ENCODE measurements at places on chromosomes 5 and 9.
A peak's percentile ranks its signal among the peaks of the same experiment; 100 is the strongest.

DNA sequence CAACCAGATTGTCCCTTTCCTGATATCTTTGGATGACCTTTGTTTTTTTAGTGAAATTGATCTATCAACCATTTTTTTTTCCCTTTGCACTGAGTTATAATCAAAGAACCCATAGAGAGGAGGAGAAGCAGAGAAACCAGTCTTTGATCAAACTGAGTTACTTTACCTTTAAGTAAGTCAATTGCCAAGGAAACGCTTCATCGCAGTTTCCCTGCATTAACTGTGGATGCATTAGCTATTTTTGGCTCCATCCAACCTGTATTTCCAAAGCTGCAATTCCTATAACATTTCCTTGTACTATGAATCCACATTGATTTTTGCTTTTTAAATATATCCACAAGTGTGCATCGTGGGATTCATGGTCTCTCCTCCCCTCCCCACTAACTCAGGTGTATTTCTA, 268.1 kb downstream of the NTRK2 start:
- no peak for DNase-seq

DNA sequence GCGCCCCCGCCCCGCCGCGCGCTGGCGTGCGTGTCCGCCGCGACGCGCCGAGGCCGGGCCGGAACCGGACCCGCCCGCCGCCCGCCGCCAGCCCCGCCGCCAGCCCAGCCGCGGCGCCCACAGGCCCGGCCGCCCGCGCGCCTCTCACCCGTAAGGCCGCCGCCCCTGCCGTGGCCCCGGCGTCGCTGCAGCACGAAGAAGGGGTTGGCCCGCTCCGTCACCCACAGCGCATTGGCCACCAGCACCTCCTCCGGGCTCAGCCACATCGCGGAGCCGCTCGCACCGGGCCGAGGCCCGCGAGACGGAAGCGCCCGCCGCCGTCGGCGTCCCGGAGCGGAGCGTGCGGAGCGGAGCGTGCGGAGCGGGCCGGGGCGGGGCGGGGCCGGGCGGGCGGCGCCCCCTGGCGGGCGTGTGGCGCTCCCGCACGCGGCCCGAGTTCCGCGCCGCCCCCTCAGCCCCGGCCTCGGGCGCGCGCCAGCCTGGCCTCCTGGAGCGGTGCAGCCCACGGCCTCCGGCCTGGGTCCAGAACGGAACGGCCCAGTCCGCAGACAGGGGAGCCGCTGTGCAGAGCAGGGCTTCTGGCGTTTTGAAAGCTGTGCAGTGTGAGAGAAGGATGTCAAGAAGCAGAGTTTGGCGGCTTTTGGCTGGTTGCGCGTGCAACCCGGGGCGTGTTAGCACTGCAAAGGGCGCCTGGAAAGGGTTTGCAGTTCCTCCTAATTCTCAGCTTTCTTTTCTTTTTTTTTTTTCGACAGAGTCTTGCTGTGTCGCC, at the start of gene TBC1D9B:
Gene TBC1D9B (minus strand): TSS at position 342 of the 769 bp plus-strand sequence. CDS start 76 bp downstream, at position 266.
- peak; percentile 12 for DNase-seq

DNA sequence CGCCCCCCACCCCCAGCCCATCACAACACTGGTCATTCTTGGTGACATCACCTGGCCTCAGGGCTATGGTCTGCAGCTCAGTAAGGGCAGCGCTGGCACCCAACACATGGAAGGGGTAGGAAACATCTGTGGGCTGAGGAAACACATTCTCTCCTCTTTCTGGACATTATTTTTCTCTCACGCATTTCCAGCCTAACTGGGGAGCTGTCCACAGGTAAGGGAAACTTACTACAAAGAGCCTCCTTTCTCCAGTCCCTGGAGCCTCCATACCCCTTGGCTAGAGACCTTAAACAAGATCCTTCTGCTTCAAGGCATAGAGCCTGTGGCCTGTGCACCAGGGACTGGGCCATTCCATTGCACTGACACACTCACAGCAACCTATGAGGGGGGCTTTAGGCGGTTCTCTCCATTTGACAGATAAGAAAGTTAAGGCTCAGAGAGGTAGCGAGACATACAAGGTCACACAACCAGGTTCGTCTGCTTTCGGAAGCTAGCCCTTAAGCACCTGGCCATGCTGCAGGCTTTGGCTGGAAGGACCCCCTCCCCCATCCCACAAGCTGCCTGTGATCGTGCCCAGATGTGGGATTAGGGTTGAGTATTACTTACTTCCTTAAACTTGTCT, 40.7 kb downstream of the CXXC5 start:
- no peak for DNase-seq

DNA sequence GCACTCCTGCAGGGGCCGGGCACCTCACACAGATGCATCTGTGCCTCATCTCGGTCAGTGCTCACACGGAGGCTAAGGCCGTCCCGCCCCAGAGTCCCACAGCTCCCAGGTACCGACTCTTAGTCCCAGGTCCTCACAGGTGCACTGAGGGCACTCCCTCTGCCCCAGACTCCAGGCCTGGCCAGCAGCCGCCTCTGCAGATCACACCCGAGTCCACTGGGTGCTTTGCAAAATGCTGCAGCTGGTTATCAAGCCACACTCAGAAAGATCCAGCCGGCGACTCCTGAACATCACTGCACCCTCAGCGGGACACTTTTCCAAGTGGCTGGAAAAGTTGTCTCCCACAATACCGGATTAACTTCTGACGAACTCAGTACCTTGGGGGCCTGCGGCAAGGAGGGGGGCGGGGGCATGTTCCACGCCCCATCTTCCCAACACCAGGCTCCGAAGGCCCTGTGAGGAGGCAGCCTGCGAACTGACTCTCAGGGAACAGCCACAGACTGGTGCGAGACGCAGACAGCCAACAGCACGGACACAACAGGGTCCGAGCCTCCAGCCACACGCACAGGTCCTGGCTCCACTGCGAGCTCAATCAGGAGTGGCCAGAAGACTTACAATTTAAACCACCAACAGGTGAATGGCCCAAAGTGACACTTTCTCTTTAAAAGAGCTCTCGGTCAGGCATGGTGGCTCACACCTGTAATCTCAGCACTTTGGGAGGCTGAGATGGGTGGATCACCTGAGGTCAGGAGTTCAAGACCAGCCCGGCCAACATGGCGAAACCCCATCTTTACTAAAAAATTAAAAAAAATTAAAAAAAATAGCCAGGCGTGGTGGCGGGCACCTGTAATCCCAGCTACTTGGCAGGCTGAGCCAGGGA, 4.0 kb downstream of the BRD3 start:
- no peak for DNase-seq

- DNase-seq: no peak
These were observed 95.4 kb downstream of the CDH12 start for GRCh38 chr5:22757776-22758175.

DNA sequence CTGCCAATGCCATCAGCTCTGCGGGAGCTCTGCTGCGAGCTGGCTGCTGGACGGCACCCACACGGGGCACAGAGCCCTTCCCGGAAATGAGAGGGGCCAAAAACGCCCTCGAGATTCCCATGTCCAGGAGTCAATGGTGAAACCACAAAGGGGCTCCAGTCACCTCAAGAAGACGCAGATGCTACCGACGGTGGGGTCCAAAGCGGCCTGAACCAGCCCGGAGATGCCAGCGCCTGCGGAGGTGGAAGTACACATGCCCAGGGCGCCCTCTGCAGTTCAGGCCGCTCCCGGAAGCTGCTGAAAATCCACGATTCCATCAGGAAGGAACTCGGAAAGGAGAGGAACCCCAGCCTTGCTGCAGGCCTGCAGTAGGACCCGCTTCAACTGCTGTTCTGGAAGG, 82.4 kb upstream of the SELENOP start:
- no peak for DNase-seq

GRCh38 chr9:130938652-130939404, at the start of gene FIBCD1:
Gene FIBCD1 (minus strand): TSS chr9:130939247. CDS start chr9:130938607, 640 bp downstream.
- no peak for DNase-seq

DNA sequence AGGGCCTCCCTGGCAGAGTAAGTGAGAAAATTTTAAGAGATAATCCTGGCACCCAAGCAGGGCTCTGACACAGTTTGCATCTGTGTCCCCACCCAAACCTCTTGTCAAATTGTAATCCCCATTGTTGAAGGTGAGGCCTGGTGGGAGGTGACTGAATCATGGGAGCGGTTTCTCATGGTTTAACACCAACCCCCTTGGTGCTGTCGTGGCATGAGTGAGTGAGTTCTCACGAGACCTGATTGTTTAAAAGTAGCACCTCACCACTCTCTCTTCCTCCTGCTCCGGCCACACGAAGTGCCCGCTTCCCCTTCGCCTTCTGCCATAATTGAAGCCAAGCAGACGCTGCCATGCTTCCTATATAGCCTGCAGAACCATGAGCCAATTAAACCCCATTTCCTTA, 80.1 kb downstream of the FBXW11 start:
- DNase-seq: no peak

DNA sequence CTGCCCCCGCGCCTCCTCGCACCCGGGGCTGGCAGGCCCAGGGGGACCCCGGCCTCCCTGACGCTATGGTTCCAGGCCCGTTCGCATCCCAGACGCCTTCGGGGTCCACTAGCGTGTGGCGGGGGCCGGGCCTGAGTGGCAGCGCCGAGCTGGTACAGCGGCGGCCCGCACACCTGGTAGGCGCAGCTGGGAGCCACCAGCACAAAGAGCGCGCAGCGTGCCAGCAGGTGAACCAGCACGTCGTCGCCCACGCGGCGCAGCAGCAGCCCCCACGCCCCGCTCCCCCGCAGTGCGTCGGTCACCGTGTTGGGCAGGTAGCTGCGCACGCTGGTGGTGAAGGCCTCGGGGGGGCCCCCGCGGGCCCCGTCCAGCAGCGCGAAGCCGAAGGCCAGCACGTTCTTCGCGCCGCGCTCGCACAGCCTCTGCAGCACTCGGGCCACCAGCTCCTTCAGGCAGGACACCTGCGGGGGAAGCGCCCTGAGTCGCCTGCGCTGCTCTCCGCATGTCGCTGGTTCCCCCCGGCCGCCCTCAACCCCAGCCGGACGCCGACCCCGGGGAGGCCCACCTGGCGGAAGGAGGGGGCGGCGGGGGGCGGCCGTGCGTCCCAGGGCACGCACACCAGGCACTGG, 548 bp downstream of the TERT start:
- no peak for DNase-seq

DNA sequence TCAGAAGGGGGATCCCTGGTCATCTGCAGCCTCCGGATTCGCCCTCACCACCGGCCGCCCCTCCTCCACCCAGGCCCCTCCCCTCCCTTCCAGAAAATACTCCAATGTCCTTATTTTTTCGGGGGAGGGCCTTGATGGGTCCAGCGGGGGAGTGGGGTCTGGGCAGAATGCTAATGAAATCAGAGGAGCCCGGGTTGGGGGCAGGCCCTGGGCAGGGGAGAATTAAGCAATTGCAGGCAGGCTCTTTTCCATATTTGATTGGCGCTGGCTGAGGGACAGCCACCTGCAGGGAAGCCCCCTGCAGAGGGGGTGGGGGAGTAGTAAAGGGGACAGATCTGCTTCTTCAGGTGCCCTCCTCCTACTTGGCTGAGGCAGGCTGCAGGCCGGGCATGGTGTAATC, 21.3 kb downstream of the PRRX2 start:
- no peak for DNase-seq

DNA sequence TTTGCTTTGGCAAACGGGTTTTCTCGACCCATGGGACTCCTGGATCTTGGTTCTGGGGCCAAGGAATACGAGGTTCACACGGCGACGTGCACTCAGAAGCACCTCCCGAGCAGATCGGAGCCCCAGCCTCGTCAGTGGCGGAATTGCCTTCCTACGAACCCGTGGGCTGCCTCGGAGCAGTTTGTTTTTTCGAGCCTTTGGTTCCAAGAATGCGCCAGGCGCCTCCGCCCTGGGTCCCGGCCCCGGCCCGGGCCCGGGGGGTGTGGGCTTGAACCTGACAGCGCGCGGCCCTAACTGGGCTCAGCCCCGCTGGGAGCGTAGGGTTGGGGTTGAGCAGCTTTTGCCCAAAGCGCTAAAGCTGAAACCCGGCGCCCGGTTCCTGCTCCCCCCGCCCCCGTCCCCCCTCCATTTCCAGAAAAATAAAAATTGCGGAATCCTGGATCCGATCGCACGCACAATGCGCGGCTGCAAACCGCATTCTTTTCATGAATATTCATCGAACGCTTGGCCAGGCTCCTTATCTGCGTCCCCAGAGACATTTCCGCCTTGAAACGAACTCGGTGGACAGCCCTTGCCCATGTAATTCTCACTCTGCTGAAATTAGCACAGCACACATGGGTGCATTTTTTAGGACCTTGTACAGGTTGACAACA, 1.0 kb downstream of the BASP1 start:
- no peak for DNase-seq

Measured in stimulated activated CD8-positive, alpha-beta memory T cell treated with anti-CD3 and anti-CD28 coated beads, Interleukin-4, amount 100 ng/mL, for 4 hours (primary cell).